ENCODE measurements at places on chromosomes 4 and X.

- peak; percentile 82 for DNase-seq
Observed at GRCh38 chrX:55451990-55452832, at the start of gene MAGEH1. Gene MAGEH1, plus strand, starts transcription at chrX:55452127. Its CDS starts 248 bp downstream, at chrX:55452375.

DNA sequence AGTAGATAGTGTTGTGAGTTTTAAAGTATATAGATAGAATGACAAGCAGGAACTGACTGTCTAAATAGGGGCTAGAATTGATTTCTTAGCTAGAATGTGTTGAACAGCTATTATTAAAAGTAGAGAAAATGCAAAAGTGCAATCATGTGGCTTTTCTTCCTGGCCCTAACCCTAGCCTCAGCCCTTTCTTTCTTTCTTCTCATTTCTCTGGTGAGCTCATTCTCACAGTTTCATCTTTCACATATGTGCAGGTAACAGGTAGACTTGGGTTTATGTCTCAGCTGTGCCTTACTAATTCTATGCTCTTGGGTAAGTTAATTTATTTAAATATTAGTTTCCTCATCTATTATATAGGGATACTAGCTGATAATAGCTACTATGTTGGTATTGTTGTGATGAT lies 24.9 kb downstream of the FGF2 start:
- no peak for DNase-seq

- no peak for DNase-seq
Observed at GRCh38 chr4:7964890-7965662, 25.4 kb upstream of the AFAP1 start.

GRCh38 chrX:77740376-77740905 lies 45.6 kb downstream of the ATRX start:
- DNase-seq: no peak

- peak; percentile 16 for DNase-seq
Observed at GRCh38 chr4:108533245-108533844, 87.0 kb upstream of the RPL34 start.

DNA sequence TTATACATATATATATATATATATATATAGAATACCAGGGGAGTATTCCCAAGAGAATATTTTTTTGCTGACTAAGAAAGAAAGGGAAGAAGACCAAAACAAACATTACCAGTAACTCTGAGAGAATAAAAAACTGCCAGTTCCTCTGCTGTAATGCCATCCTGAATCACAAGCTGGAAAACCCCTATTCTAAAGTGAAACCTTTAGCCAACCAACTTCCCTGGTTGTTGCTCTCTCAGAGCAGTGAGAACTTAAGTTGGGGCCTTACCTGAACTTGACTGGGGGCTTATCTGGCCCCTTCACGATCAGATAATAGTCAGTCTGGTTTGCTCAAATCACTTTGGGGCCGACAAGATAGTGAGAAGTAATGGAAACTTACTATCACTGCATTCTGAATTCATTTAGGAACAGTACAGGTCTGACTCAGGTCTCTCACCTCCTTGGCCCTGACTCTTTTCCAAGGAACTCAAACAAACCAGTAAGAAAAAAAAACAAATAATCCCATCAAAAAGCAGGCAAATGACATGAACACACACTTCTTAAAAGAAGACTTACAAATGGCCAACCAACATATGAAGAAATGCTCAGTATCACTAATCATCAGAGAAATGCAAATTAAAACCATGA lies 62.5 kb downstream of the CD40LG start:
- DNase-seq: no peak

- DNase-seq: no peak
Observed at GRCh38 chr4:129899849-129900248, 803.9 kb downstream of the C4orf33 start.

DNA sequence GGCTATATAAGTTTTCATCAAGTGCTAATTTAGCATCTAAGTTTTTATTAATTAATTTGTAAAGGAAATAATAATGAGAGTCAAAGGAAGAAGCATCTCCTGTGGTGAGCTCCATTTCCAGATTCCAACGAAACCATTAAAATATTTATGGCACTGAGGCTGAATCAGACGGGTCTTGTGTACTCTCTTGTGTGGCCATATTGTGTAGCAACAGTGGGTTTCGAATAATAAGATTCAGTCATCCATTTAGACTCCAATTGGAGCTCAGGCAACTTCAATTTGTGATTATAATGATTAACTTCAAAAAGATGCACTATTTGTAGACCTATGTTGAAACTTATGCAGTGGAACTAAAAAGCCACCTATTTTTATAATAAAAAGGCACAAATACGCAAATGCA lies 82.4 kb downstream of the SNCA start:
- DNase-seq: no peak

GRCh38 chr4:7971159-7971631 lies 31.5 kb upstream of the AFAP1 start:
- DNase-seq: no peak

GRCh38 chrX:13898083-13898482 lies 81.2 kb upstream of the GPM6B start:
- DNase-seq: peak; percentile 12

GRCh38 chr4:177041356-177041755 lies 248.6 kb upstream of the VEGFC start:
- no peak for DNase-seq

DNA sequence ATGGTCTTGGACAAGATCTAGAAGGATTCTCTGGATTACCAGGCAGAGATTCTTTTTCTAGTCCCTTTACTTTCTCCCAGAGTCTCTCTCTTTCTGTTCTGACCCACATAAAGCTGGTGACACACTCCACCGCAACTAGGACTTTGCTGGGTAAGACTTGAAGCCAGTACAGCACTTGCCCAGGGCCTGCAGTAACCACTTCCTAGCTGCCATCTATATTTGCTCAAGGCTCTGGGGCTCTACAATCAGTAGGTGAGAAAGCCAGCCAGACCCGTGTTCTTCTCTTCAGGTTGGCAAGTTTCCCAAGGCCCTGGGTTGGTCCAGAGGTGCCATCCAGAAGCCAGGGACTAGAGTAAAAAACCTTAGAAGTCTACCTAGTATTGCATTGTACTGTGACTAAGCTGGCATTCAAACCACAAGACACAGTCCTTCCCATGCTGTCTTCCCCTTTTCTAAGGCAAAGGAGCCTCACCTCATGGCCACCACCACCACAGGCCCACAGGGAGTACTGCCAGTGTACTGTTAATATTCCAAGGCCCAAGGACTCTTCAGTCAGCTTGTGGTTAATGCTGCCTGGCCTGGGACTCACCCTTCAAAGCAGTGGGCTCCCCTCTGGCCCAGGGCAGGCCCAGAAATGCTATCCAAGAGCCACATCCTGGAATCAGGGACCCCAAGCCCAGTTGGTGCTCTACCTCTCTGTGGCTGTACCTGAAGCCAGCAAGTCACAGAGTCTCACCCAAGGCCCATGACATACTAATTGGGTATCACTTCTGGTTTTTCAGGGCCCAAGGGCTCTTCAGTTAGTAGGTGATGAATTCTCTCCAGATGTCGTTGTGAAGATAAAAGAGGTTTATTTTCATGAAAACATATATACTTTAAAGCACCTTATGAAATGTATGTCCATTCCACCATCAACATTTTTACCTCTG lies 54.7 kb downstream of the CD38 start:
- no peak for DNase-seq

DNA sequence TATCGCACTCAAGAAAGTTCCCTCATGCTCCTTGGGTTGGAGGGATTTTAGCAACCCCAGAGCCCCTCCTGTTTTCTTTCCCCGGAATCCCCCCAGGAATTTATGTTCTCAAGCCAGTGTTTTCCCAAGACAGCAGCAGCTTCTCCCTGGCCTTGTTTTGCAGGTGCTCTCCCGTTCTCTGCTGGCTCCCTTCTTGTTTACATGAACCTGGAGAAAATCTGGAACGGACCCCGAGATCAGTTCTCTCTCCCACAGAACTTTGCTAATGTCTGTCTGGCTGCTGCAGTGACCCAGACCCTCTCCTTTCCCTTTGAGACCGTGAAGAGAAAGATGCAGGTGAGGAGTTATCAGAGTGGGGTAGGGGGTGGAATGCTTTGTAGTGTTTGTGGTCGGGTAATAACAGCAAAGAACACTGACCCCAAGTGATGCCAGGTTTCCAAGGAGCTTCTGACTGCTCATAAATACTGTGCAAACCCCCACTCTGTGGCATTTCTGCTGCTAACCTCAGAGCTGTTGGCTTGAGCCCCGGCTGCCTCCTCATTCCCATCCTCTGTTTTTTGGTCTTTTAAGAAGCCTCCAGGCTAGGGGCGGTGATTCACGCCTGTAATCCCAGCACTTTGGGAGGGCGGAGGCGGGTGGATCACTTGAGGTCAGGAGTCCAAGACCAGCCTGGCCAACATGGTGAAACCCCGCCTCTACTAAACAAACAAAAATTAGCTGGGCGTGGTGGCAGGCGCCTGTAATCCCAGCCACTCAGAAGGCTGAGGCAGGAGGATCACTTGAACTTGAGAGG lies 11.1 kb downstream of the SLC25A43 start:
- DNase-seq: no peak

DNA sequence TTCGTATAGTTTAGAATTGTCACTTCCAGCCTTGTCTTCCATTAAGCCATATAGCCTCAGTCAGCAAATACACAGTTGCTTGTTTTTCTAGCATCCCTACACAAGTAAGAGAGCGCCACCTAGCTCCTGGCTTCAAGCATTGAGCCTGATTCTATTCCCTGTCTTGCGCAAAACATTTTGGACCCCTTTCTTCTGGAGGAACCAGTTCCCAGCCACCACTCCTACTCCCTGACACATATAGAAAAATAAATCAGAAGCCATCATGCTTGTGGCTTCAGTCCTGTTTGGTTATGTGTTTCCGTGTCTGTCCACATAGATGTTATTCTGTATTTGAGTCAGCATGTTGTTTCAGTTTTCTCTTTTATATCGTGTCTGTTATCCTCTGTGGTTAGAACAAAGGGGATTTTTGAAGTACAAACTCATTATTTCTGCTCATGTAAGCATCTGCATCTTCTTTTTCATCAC lies 59.9 kb downstream of the GK start:
- DNase-seq: peak; percentile 58

DNA sequence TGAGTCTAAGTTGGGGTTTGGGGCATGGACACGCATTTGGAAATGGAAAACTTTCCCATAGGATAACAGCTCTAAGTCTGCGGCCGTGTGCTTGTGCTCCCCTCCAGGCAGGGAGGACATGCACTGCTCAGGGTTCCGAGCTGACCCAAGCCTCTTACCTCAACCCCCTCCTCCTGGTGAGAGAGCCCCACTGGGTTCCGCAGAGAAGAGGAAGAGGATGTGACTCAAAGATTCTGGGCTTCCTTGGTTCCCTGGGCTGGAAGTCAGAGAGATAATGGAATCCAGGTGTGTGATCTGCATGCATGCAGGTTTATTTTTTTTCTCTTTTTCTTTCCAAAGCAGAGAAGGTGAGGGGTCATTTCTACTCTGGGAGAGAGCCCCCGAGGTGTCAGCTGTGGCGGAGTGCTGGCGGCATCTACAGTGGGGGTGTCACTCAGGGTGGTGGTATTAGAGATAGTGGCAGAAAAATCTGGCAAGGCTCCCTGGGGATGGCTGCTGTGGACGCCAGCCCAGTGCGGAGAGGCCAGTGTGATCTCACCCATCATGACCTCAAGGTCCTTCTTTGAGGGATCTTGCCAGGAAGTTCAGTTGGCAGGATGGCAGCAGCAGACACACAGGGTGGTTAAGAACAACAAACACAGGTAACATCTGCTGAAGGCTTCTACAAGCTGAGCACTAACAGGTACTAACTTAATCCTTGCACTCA lies 168.7 kb upstream of the HAND2 start:
- no peak for DNase-seq

GRCh38 chrX:39396358-39396995 lies 595.2 kb downstream of the MID1IP1 start:
- no peak for DNase-seq

- peak; percentile 6 for DNase-seq
Observed at GRCh38 chrX:125203737-125204578, 115.7 kb upstream of the TEX13C start.

DNA sequence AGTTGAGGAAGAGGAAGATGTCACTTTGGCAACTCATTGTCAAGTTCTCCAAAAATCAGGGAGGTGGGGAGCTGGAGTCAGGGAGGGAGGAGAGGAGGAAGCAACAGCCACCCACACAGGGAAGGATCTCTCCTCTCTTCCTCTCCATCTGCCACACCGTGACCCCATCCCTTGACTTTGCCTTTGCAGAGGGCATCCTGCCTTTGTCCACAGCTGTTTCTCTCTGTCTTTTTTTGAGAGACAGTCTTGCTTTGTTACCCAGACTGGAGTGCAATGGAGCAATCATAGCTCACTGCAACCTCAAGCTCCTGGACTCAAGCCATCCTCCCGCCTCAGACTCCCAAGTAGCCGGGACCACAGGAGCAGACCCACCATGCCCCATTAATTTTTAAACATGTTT lies 276.0 kb downstream of the SHOX start:
- DNase-seq: no peak

DNA sequence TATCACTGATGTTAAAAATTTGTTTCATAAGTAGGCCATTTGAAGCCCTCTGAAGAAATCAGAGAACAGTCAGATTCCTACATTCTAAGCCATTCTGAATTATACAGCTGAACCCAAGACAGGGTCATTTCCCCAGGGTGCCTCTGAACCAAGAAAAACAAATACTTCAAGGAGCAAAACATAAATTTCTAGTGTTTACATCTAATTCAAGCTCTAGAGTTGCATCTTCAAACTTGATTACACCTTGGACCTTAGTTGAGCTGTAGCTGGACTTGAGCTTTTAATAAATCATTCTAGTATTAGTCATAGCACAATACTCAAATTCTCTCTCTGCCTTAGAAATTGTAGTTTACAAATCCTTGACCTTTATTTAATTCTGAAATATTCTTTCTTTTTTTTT lies 87.6 kb upstream of the IL15 start:
- no peak for DNase-seq

DNA sequence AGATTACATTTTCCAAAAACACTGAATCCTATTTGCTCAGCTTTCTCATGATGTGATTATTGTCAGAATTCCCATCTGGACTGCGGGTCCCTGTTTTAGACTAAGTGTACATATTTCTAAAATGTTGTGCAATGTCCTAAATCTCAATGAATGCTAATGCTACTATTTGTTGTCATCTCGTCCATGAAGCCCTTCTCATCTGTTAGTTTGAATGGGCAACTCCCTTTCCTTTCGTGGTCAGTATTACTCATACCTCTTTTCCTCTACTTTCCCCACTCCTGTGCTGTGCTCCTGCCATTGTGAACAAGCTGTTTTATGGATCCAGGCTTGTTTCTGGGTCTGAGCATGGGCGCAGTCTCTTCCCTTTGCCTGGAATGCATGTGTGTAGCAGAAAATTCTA lies 91.0 kb downstream of the MID1 start:
- no peak for DNase-seq

DNA sequence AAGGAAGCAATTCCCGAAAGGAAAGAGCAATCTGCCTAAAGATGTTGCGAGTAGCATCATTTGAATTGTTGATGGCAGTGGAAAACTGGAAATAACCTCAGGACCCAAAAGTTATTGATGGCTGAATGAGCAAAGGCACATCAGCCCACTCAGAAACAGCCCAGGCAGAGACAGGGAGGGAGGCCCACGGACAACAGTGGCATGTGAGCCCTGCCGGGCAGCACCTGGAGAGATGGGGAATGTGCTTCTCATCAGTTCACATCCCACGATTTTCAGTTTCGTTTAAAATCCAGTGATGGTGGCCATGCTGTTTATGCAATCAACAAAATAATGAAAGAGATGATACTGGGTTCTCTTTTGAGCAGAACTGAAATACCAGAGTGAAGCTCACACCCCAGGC lies 80.0 kb downstream of the JAKMIP1 start:
- DNase-seq: no peak
